ENCODE measurements at places on chromosomes 3 and 15.

GRCh38 chr3:188212308-188212969 is 58.5 kb downstream of the LPP start:
- peak; percentile 91 for DNase-seq

DNA sequence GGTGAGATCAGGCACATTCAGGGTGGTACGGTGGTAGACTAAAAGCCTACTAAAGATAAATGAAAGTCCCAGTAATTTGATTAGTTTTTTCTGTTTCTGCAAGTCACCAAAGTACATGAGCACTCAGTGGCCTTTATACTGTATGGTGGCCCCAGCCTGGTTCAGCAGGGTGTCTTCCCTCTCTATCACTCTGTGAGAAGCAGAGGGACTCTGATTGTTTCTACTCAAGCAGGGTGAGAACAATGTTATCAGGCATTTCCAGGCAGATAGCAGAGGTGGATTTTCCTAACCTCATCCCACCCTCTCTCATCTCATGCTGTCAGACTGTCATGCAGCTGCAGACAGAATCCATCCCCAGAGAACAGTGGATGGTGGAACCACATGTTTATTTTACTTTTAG is 71.5 kb upstream of the BFSP2 start:
- DNase-seq, result no peak

DNA sequence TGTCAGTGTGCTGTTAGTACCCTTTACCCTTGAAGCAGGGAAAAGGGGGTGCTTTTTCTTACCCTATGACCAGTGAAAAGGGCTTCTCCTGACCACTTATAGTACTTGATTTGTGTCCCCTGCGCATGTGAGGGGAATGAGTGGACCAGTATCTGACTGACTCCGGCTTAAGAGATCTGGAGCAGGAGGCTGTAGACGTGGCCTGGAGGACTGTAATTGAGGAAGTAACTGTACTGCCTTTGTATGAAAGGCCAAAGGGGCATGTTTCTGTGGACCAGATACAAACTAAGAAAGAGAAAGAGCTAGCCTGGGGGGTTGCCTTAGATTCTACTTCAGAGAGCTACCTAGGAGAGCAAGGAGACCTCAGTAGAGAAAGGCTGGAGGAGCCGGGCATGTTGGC is 89.9 kb upstream of the TBL1XR1 start:
- no peak for DNase-seq

GRCh38 chr3:124034016-124034843 is 42.3 kb upstream of the ROPN1 start:
- no peak for DNase-seq

GRCh38 chr15:42011074-42011473 is 9.8 kb downstream of the PLA2G4E start:
- no peak for DNase-seq

GRCh38 chr3:124115279-124115678 is 123.4 kb upstream of the ROPN1 start:
- DNase-seq, result no peak

Data from fibroblast of skin of left biceps (primary cell).